ENCODE measurements at places on chromosomes 5 and 9. TPM values are rescaled to one million over a fixed set of nuclear protein-coding genes. Genes with fewer than 3 reads are reported as not detected.

GRCh38 chr5:6711409-6712141, 1.7 kb upstream of the TENT4A start:
- no peaks in the 10 kb centered on the region for H3K27me3 ChIP-seq
- peak overlapping the region; percentile 93 for H3K27ac ChIP-seq
- H3K36me3 ChIP-seq = peaks cover 15% of the 10 kb centered on the region
- DNase-seq = no peak

- H3K4me3 ChIP-seq = no peak overlapping the region
- no peak overlapping the region for H3K27ac ChIP-seq
- no peaks in the 10 kb centered on the region for H3K27me3 ChIP-seq
- no peaks in the 10 kb centered on the region for H3K4me1 ChIP-seq
- no peaks in the 10 kb centered on the region for H3K36me3 ChIP-seq
- no peak for DNase-seq
Observed at GRCh38 chr5:124755565-124755964, 9.1 kb upstream of the ZNF608 start.

- no peaks in the 10 kb centered on the region for H3K36me3 ChIP-seq
- DNase-seq = no peak
- H3K4me1 ChIP-seq = no peaks in the 10 kb centered on the region
- H3K27me3 ChIP-seq = no peaks in the 10 kb centered on the region
Observed at GRCh38 chr5:118224546-118224945, 763.8 kb downstream of the DTWD2 start.

GRCh38 chr5:1911773-1912235, 29.1 kb upstream of the IRX4 start:
- no peaks in the 10 kb centered on the region for H3K36me3 ChIP-seq
- no peaks in the 10 kb centered on the region for H3K4me1 ChIP-seq
- H3K4me3 ChIP-seq = no peak overlapping the region

- H3K4me1 ChIP-seq = no peaks in the 10 kb centered on the region
- H3K4me3 ChIP-seq = no peak overlapping the region
- no peak overlapping the region for H3K27ac ChIP-seq
- H3K36me3 ChIP-seq = no peaks in the 10 kb centered on the region
- H3K27me3 ChIP-seq = peaks cover 15% of the 10 kb centered on the region
Observed at GRCh38 chr9:88658311-88658822, 123.4 kb downstream of the NXNL2 start.

DNA sequence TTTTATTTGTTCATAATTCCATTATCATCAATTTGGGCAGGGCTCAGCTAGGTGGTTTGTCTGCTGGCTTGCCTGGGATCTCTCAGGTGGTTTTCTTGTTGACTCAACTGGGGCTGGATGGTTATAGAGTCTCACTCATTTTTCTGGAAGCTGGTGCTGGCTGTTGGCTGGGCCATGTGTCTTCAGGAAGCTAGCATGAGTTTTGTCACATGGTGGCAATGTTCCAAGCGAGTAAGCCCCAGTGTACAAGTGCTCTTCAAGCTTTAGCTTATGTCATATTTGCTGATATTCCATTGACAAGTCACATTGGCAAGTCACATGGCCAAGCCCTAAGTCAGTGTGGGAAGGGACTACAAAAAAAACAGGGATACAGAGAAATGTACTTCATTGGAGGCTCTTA, 2.3 kb upstream of the RASEF start:
- no peaks in the 10 kb centered on the region for H3K36me3 ChIP-seq
- no peaks in the 10 kb centered on the region for H3K4me1 ChIP-seq
- H3K27me3 ChIP-seq = peaks cover 35% of the 10 kb centered on the region
- no peak for DNase-seq
- H3K27ac ChIP-seq = no peak overlapping the region

GRCh38 chr9:125632321-125633115, 74.5 kb downstream of the MAPKAP1 start:
- H3K36me3 ChIP-seq = no peaks in the 10 kb centered on the region
- peaks cover 59% of the 10 kb centered on the region for H3K4me1 ChIP-seq
- no peak overlapping the region for H3K4me3 ChIP-seq
- no peak for DNase-seq
- H3K27me3 ChIP-seq = no peaks in the 10 kb centered on the region

- no peak overlapping the region for H3K4me3 ChIP-seq
- H3K27me3 ChIP-seq = no peaks in the 10 kb centered on the region
- no peak overlapping the region for H3K27ac ChIP-seq
- DNase-seq = no peak
Observed at GRCh38 chr5:65873181-65873750, 53.1 kb upstream of the ERBIN start.

- no peaks in the 10 kb centered on the region for H3K27me3 ChIP-seq
- H3K4me1 ChIP-seq = peaks cover 23% of the 10 kb centered on the region
- H3K36me3 ChIP-seq = peaks cover 86% of the 10 kb centered on the region
Observed at GRCh38 chr9:89353989-89354388, 35.7 kb downstream of the SECISBP2 start.

GRCh38 chr5:176633598-176633997, 3.1 kb downstream of the EIF4E1B start:
- peaks cover 9% of the 10 kb centered on the region for H3K4me1 ChIP-seq
- H3K4me3 ChIP-seq = no peak overlapping the region
- no peak overlapping the region for H3K27ac ChIP-seq
- DNase-seq = no peak
- H3K36me3 ChIP-seq = no peaks in the 10 kb centered on the region

DNA sequence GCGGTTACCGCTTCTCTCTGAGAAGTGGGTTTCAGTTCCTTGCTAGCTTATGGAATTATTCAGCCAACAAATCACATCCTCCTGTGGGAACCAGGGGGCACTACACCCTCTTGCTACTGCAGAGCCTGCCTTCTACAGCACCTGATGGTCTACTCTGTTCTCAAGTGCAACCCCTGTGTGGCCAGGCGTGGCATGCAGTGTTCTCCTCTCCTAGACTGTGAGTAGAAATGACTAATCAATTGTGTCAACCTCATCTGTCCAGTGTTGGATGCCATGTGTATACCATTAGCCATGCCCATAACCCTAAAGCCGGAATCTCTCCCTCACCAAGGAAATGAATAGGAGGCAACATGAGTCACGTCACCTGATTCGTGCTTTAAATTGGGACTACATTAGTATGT, 117.2 kb upstream of the LIFR start:
- no peak for DNase-seq
- no peaks in the 10 kb centered on the region for H3K4me1 ChIP-seq
- H3K27me3 ChIP-seq = no peaks in the 10 kb centered on the region
- no peak overlapping the region for H3K4me3 ChIP-seq
- no peak overlapping the region for H3K27ac ChIP-seq

- H3K4me1 ChIP-seq = no peaks in the 10 kb centered on the region
- H3K4me3 ChIP-seq = no peak overlapping the region
- H3K36me3 ChIP-seq = no peaks in the 10 kb centered on the region
- H3K27me3 ChIP-seq = no peaks in the 10 kb centered on the region
- no peak for DNase-seq
Observed at GRCh38 chr9:134220311-134220710, 55.9 kb upstream of the RNU6ATAC start.

DNA sequence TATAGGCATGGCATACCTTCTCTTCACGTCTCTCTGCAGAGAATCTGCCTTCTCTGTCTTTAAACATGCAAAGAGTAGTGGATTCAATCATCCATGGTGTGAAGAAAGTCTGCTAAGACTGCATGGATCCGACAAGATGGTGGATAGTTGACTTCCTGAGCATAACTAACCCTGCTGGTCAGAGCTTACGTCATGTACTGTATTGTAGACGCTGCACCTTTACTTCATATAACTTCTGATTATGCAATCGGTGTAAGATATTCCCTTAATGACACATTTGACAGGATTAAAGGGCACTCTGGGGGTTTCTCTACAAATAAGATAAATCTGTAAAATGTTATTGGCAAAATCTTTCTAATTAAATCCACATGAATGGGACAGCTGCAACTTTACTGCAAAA, 240.3 kb upstream of the NREP start:
- H3K27me3 ChIP-seq = no peaks in the 10 kb centered on the region
- H3K4me3 ChIP-seq = no peak overlapping the region
- peaks cover 3% of the 10 kb centered on the region for H3K4me1 ChIP-seq
- H3K36me3 ChIP-seq = no peaks in the 10 kb centered on the region

GRCh38 chr5:169778622-169779596, 141.8 kb downstream of the DOCK2 start:
- no peak overlapping the region for H3K4me3 ChIP-seq
- H3K27ac ChIP-seq = peak overlapping the region; percentile 76
- no peak for DNase-seq
- peaks cover 43% of the 10 kb centered on the region for H3K4me1 ChIP-seq
- no peaks in the 10 kb centered on the region for H3K27me3 ChIP-seq

DNA sequence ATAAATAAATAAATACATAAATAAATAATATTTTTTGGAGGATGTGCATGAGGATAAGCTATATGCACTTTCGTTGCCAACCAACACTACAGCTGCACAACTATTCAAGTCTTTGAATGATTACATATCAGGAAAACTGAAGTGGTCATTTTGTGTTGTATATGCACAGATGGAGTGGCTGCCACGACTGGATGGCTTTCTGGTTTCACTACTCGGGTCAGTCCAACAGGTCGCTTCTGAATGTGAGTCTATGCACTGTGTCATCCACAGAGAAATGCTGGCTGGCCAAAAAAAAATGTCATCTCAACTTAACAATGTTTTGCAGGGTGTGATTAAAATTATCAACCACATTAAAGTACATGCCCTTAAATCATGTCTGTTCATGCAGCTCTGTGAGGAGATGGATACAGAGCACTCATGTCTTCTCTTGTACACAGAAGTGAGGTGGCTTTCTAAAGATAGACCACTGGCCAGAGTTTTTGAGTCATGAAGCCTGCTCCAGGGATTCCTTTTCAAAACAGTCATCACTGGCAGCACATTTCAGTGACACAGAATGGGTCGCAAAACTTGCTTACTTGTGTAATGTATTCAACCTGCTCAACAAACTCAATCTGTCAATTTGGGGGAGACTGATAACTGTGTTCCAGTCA, 589.8 kb upstream of the CYLC2 start:
- H3K4me1 ChIP-seq = no peaks in the 10 kb centered on the region
- no peak overlapping the region for H3K27ac ChIP-seq
- no peak overlapping the region for H3K4me3 ChIP-seq
- no peak for DNase-seq

GRCh38 chr5:58828258-58828657, 245.4 kb downstream of the RAB3C start:
- H3K27me3 ChIP-seq = peaks cover 5% of the 10 kb centered on the region
- H3K27ac ChIP-seq = no peak overlapping the region
- H3K36me3 ChIP-seq = no peaks in the 10 kb centered on the region
- peaks cover 6% of the 10 kb centered on the region for H3K4me1 ChIP-seq
- H3K4me3 ChIP-seq = no peak overlapping the region

DNA sequence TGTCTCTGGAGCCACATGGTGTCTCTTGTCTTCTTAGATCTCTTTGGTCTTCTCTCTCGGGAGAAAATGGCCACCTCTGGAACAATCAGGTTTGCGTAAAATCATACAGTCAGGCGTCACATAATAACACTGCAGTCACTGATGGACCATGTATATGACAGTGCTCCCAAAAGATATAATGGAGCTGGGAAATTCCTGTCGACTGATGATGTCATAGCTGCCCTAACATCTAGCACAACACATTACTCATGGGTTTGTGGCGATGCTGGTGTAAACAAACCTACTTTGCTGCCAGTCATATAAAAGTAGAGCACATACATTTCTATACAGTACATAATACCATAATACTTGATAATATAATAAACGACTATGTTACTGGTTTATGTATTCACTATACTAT, 30.1 kb upstream of the RAI14 start:
- H3K4me3 ChIP-seq = no peak overlapping the region
- H3K27ac ChIP-seq = no peak overlapping the region
- DNase-seq = no peak
- H3K27me3 ChIP-seq = peaks cover 3% of the 10 kb centered on the region
- no peaks in the 10 kb centered on the region for H3K36me3 ChIP-seq

DNA sequence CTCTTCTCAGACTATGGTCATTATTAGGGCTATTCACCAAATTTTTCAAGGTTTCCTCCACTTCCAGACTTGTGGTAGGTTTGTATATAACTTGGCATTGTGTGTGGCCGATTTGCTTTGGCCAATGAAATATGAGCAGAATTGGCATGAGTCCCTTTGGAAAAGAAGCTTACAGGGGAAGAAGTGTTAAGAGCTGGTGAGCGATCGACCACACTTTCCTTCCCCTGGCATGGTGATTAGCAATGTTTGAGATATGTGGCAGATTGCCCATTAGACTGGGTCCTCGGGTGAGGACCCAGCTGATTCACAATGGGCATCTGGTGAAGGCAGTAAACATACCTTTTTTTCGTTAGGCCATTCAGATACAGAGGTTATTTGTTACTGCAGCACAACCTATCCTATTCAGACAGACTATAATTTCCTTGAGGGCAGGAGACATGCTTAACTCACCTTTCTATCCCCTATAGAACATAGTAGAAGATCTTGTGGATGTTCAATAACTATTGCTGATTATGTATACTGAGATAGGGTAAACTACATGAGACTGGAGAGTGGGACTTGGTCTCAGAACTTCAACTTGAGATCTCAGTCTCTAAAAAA, 62.8 kb upstream of the KLF9 start:
- H3K27ac ChIP-seq = no peak overlapping the region
- no peaks in the 10 kb centered on the region for H3K36me3 ChIP-seq
- no peaks in the 10 kb centered on the region for H3K4me1 ChIP-seq
- no peak for DNase-seq
- H3K4me3 ChIP-seq = no peak overlapping the region
- no peaks in the 10 kb centered on the region for H3K27me3 ChIP-seq

DNA sequence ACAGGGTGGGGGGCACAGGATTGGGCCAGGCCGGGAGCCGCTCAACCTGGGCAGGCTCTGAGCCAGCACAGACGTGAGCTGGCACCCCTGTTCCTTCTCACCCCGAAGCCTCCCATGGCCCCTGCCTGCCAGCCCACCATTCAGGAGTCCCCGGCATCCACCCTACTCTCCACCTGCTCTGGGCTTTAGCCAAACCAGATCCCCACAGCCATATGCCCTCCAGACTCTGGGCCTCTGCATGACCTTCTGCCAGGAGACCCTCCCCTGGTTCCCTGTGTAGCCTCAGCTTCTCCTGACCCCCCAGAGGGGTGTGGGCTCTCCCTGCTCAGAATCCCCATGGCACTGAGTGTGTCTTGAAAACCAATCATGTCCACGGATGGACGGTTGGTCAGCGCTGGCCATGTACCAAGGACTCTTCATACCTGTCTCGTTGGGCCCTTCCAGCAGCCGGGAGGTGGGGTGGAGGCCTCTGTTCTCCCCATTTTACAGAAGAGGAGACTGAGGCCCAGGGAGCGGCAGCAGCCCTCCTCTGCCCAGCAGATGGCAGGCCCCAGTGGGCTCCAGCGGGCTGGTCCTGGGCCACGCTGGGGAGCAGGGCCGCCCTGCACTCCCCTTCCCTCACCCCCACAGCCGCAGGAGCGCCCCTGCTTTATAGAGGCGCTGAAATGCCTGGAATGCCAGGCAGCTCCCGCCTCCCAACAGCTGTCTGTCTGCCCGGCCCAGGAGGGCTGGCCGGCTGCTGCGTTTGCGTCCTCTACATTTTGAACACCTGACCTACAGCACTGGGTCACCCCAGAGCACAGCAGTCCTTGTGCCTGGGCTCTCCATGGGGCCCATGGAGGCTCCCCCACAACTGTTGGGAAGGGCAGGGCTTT, 3.5 kb upstream of the MYMK start:
- no peak overlapping the region for H3K4me3 ChIP-seq
- no peaks in the 10 kb centered on the region for H3K36me3 ChIP-seq
- no peak for DNase-seq
- peaks cover 7% of the 10 kb centered on the region for H3K27me3 ChIP-seq

TAF1L gene
- not detected for total RNA-seq

FAM169A gene
- 2.1 TPM for total RNA-seq

GARNL3 gene
- 1.9 TPM for total RNA-seq

ORM2 gene
- not detected for total RNA-seq

VLDLR gene
- total RNA-seq = 12.6 TPM

PCDHB11 gene
- not detected for total RNA-seq

NUTM2F gene
- total RNA-seq = not detected

ARPC5L gene
- total RNA-seq = 76.4 TPM

KCNV2 gene
- total RNA-seq = not detected
